ENCODE measurements at places on chromosomes 5 and 9.

- DNase-seq: no peak
These were observed 40.1 kb downstream of the NR2F1 start for GRCh38 chr5:93623153-93623552.

DNA sequence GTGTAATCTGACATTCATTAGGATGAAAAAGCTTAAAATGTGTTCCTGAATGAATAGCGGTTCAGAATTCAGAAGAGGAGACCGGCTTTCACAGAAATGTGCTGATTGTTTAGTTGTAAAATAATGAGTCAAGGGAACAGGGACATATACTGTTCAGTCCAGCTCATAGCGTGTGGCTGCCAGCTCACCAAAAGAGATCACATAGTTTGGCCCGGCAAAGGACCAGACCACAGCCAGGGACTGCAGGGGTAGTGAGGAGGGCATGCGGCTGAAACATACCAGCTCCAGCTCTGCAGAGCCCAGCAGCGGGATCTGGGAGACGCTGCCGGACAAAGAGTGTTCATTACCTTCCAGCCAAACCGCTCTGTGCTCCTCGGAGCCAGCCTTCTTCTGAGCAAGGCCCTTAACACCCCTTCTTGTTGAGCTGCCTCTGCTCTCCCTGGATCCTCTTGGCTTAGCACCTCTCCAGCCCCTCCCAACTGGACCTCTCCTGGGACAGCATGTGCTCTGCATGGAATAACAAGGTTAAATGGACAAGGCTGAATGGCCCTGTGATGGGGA lies 116.8 kb upstream of the CNTLN start:
- DNase-seq: no peak

DNA sequence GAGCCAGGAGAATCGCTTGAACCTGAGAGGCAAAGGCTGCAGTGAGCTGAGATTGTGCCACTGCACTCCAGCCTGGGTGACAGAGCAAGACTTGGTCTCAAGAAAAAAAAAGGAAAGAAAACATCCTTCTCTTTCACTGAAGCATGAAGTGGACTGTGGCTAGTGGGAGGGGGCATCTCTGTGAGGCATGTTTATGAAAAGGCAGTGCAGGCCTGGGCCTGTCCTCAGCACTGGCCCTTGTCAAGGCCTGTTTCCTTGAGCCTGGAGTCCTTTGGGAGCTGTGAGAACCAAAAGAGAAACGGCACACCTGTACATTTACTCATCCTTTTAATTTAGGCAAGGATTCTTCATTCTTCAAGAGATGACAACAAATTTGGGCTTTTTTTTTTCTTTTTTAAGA lies 18.3 kb upstream of the FUBP3 start:
- DNase-seq: no peak

- DNase-seq: no peak
These were observed 50.2 kb upstream of the DNAH5 start for GRCh38 chr5:13994621-13995253.

- no peak for DNase-seq
These were observed 255.9 kb upstream of the ADRA1B start for GRCh38 chr5:159660401-159660800.

DNA sequence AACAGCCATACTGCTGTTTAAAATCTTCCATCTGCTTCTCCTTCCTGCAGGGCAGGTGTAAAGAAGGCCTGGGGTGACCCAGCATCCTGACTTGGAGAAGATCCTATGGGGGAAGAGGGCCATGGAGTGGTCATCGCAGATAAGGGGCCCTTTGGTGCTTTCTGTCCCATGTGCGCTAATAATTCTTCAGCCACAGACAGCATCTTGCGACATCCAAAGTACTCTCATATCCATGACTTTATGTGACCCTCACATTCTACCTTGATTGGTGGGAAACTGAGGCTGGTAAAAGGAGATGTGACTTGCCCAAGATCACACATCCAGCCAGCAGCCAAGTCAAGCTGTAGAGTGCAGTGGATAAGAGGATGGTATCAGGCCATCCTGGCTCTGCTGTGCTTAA lies 44.3 kb upstream of the HAND1 start:
- DNase-seq: no peak

DNA sequence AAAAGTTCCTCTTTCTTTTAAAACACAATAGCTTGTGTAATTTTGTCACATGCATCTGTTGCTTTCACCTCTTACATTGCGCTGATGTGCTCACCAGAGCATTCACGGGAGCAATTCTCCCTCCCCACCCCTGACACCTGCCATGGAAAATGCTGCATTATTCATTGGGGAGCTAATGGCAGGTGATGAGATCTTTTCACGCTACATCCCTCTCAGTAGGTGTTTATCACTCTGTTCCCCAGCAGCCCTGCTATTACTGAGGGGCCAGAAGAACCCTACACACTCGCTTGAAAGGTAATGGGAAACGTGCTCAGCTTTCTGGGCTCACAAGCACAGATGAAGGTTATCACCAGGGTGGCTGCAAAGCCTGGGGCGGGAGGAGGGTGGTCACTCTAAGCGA lies 398.0 kb downstream of the PSAT1 start:
- no peak for DNase-seq

- DNase-seq: no peak
These were observed 428.6 kb downstream of the DMAC1 start for GRCh38 chr9:7370988-7371387.

- no peak for DNase-seq
These were observed 55.8 kb downstream of the GNAQ start for GRCh38 chr9:77975806-77976205.

DNA sequence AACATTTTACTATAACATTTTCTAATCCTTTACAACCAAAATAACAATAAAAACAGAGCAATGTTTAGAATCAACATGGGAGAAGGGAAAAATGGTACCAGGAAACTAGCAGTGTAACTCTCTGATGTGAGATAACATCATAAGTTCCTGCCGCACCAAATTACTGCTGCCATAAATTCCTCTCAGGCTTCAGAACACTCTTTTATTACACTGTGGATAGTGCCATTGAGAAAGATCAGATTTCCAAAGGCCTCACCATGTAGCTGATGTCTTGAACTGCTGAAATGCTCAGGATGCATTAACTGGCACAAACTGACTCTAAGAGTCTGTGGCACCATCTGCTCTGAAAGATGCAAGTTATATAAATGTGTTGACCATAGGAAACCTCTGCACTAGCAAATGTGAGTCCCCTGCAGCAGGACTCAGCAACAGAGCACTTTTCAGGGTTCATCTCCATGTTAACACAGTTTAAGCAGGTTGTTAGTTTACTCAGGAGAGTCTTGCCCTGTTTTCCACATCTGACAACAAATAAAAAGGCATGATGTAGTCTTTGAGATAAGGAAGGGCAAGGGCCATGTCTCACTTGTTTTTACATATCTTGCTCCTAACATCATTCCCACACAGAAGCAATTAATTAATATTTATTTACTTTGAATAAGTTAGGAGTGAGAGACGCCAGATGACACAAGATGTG lies 218.1 kb downstream of the CETN3 start:
- DNase-seq: no peak

GRCh38 chr9:4706971-4707622 lies 27.7 kb downstream of the CDC37L1 start:
- no peak for DNase-seq

DNA sequence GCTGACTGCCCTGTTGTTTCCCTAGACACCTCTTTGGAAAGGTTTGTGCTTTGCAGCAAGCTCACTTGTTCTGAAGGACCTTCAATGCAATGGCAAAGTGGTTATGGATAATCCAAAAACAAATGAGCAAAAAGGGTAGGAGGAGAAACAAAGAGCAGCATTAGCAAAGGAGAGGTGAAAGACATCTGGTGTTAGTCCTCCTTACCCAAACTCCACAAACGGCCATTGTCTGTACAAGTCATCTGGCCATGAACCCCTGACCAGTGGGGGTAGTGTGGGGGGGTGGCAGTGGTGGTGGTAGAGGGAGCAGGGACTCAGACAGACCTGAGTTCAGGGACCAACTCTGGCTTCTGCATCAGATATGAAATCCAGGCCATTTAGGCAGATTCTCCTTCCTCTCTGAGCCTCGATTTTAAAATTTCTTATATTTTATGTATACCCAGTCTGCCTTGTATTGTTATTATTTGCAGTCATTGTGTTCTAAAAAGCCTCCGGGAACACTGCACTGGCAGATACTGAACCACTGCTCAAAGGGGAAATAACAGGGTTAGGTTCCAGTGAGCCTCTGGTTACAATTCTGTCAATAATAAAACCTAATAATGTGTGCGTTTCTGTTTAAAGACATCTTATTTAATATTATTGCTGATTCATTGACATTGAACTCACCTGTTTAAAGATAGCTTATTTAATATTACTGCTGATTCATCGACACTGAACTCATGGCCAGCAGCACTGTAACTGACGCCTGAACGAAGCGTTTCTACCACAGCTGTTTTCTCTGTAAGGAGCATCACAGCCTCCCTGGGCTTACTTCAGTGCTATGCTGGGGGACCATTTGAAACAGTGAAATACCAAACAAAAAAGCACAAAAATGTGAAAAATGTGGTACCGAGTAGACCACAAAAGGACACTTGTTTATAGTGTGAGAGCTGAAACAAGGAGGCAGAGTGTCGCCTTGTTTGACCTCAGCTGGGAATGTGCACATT lies 156.0 kb downstream of the SEC61B start:
- no peak for DNase-seq

DNA sequence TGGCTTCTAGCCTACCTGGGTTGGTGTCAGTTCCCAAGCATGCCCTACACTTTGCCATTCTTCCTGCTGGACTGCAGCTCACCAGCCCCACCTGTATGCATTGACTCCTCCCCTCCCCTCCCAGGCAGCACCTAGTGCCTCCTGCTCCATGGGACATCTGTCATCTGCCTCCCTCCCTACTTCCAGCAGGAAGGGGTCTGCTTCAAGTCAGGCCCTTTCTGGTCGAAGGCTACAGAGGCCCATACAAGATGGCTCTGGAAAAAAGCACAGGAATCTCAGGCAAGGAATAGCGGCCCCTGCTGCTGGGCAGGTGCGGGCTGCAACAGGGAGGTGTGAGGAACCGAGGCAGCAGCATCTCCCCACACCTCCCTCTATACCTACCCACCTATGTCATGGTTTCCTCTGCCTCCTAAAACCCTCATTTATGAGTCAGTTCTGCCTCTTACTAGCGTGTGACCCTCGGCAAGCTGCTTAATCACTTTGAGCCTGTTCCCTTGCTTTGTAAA lies 19.7 kb downstream of the WWC1 start:
- no peak for DNase-seq

- no peak for DNase-seq
These were observed 23.9 kb downstream of the FGF10 start for GRCh38 chr5:44365345-44365744.

DNA sequence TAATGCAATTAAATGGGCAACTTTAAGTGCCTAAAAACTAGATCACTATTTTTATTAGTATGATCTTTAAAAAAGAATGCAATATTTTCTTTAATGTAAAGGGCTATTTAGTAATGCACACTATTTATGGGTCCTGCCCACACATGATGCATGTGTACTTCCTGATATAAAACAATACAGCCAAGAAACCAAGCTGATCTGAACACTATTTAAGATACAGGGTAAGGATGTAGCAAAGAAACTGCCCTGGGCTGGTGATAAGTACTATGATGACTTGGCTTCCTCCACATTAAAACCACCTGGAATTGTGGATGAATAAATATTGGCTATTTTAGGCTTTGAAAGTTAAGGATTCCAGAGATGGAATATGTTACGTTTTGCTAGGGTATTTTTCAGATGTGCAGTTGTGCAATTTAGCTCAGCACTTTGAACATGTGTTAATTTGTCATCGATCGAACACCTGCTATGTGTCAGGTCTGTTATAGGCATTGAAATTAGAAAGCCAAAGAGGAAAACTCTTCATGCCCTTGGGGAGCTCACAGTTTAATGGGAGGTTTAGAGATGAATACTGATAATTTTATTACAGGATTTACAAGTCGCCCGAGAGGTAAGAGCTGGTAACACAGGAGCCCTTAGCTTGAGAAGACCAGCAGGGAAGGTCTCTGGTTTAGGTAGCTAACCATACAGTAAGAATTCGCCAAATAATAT lies 276.7 kb downstream of the PLK2 start:
- DNase-seq: no peak

DNA sequence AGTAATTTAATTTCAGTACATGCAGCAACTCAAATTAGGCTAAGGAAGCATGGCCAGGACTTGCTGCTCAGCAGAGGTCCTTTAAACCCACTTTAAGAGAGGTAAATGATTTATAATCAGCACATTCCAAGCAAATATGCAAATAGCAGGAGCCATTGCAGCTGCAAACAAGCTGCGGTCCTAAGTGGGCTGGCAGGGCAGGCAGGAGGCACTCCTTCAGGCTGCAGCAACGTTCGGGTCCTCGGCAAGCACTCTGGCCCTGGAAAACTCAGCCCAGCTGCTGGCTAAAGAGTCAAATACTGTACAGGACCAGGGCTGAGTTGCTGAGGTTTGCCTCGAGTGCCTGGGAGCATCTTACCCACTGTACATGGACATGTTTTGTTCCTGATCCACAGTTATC lies 126.9 kb downstream of the FSTL4 start:
- no peak for DNase-seq

DNA sequence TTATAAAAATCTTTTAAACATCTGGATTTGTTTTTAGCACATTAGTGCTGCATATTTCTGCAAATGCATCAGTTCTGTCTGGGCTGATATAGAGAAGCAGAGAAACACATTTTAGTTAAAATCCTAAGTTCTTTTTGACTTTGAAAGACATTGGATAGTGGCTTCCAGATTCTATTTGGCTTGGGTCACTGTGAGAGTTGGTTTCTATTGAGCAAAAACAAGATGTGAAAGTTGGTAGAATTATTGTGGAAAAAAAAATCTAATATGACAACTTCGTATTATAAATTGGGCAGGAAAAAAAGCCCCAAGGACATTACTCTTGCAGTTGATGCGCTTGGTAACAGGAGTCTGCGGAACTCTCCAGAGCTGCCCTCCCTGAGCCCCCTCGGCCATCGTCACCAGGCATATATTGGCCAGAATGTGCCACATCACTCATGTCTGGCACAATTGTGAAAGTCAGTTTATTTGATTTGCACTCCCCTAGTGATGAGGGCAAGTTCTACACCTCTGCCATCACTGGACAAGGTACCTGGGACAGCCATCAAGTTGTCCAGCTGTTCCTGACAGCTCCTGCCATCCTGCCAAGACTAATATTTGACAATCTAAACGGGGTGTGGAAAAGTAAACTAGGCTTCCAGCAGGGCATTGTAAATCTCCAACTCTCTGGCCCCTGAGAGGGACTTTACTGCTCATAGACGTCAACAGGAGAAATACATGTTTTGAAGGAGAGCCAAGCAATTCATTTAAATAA lies 334.5 kb downstream of the TENT4A start:
- DNase-seq: no peak

DNA sequence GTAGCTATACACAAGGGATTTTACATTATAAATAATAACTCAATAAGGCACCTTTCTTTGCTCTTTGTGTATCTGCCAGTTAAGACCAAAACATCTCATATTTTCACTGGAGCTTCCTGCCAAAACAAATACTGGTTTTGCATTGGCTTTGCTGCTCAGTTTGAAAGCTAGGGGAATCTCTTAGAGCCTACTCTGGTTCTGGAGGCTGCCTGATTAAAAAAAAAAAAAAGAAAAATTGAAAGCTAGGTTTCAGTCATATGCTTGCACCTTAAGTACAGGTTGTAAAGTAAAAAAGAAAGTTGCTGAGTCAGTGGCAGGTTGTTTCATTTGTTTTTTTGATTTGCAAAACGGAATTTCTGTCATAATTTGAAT lies 2.3 kb downstream of the DENND4C start:
- DNase-seq: no peak

GRCh38 chr5:172362755-172363154 lies 79.2 kb upstream of the UBTD2 start:
- no peak for DNase-seq

GRCh38 chr5:158429564-158429963 lies 570.6 kb upstream of the CLINT1 start:
- no peak for DNase-seq

All from stimulated activated naive CD4-positive, alpha-beta T cell treated with Interleukin-2 at 50 U/mL for 16 hours (primary cell).